Dermis microvascular lymphatic vessel endothelial cell (primary cell): ENCODE measurements at places on chromosomes 7 and 10. TPM values are rescaled to one million over a fixed set of nuclear protein-coding genes. Genes with fewer than 3 reads are reported as not detected.

NME8 gene
- total RNA-seq, result not detected in 2 replicates

PTCD1 gene
- total RNA-seq, result 3.7 and 5.3 TPM in 2 replicates

NOS3 gene
- 28.4 and 31.6 TPM in 2 replicates for total RNA-seq

AZGP1 gene
- total RNA-seq, result not detected in 2 replicates

TMEM209 gene
- 4.2 and 5.7 TPM in 2 replicates for total RNA-seq

CCDC172 gene
- not detected in 2 replicates for total RNA-seq

FXYD4 gene
- total RNA-seq, result not detected in 2 replicates

MRC1 gene
- total RNA-seq, result 232 and 250 TPM in 2 replicates

SPDYE11 gene
- total RNA-seq, result not detected in 2 replicates

UPK3BL2 gene
- total RNA-seq, result 0.90 and 2.3 TPM in 2 replicates

NPC1L1 gene
- total RNA-seq, result not detected in 2 replicates

CYP3A7 gene
- total RNA-seq, result not detected in 2 replicates

TEX47 gene
- not detected in 2 replicates for total RNA-seq

ODAD2 gene
- 0.26 and 0.38 TPM in 2 replicates for total RNA-seq

C10orf62 gene
- not detected in 2 replicates for total RNA-seq

CH25H gene
- 3.6 and 3.9 TPM in 2 replicates for total RNA-seq

TMEM270 gene
- not detected in 2 replicates for total RNA-seq

STOX1 gene
- 0.13 and 0.38 TPM in 2 replicates for total RNA-seq
